ENCODE measurements at places on chromosomes 16 and 17.

- no peak for DNase-seq
Measured at GRCh38 chr17:9784544-9784943, 6.8 kb downstream of the DHRS7C start.

DNA sequence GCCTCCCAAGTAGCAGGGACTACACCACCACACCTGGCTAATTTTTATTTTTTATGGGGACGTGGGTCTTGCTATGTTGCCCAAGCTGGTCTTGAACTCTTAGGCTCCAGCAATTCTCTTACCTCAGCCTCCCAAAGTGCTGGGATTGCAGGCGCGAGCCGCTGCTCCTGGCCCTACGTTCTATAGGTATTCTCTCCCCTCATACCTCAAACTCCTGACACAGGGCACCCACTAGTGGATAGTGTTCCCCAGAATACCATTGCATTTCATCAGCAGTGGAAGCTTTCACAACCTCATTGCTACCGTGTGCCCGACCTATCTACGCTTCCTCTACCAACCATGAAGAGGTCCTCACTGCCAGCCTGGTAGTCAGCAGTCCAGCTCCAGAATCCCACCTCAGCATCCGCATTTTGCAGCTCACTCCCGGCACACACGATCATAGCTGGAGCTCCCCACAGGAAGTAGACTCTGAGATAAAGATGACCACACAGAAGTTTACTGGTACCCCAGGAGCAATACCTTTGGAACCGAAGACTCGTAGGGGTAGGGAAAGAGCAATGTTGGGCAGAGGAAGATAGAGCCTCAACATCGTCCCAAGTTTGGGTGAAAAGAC is 9.3 kb downstream of the CTRB2 start:
- no peak for DNase-seq

- no peak for DNase-seq
Measured at GRCh38 chr16:27813591-27813990, 249.9 kb downstream of the GSG1L start.

GRCh38 chr17:27550291-27550930 is 80.6 kb upstream of the LGALS9 start:
- no peak for DNase-seq
